OCI-M1 (cell line): ENCODE measurements at places on chromosomes 3 and 15.

- no peak for DNase-seq
Measured at GRCh38 chr15:78837543-78837942, 26.3 kb upstream of the ADAMTS7 start.

- no peak for DNase-seq
Measured at GRCh38 chr15:20294651-20295237, 246.9 kb downstream of the GOLGA6L6 start.

DNA sequence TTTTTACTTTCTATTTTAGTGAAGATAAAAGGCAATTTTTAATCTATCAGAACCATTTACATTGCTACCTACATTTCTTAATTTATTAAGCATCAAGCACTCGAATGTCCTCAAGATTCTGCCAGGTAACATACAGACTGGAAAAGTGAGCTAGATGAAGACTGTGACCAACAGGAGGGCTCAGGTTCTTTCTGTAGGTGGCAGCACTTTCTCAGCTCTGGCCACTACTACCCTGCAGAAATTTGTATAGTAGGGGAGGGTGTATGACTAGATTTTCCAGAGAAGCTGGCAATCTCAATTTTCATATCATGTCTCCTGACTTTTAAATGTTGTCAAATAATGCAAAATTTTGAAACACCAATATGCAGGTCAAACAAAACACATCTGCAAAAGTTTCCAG, 165.0 kb upstream of the SUCLG2 start:
- DNase-seq = peak; percentile 0

DNA sequence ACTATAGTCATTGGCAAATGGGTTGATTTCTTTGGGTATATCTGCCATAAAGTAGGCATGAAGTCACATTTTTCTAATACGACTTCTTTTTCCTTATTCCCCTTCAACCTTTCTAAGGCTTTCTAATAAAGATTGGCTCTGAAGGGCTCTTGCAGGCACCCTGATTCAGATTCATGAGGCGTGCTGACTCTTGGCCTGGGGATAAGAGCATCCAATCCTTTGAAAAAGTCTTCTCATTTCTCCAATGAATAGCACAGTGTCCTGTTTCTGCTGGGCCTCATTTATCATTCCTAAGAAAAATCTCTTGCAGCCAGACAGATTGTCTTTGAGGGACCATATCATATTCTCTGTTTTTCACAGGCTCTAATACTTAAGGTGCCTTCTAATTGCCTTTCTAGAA, 32.3 kb upstream of the BNIP2 start:
- DNase-seq = no peak

GRCh38 chr3:33900809-33901505, 102.5 kb downstream of the PDCD6IP start:
- DNase-seq = peak; percentile 94

GRCh38 chr3:37580237-37580636, 281.4 kb upstream of the CTDSPL start:
- DNase-seq = no peak

- DNase-seq = no peak
Measured at GRCh38 chr3:105322570-105323273, 44.0 kb upstream of the ALCAM start.

GRCh38 chr3:23343509-23343908, 140.4 kb downstream of the UBE2E2 start:
- DNase-seq = no peak

GRCh38 chr3:125232401-125232800, 19.9 kb upstream of the SLC12A8 start:
- DNase-seq = no peak

- no peak for DNase-seq
Measured at GRCh38 chr3:98035208-98035607, at the start of gene GABRR3. Gene GABRR3 (minus strand): TSS chr3:98035315. CDS start chr3:98034987, 328 bp downstream.

DNA sequence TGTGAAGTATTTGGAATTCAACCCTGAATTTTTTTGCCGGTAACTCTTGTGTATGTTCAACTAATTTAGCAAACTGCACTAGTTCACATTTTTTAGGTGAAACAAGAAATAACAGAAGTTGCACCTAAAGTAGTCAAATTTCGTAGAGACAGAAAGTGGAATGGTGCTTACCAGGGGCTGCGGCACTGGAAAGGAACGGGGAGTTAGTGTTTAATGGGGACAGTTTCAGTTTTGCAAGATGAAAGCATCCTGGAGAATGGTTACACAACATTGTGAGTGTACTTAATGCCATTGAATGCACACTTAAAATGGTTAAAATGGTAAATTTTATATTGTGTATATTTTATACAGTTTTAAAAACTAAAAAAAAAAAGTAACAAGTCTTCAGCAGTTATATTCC, 27.4 kb downstream of the PPARG start:
- no peak for DNase-seq

DNA sequence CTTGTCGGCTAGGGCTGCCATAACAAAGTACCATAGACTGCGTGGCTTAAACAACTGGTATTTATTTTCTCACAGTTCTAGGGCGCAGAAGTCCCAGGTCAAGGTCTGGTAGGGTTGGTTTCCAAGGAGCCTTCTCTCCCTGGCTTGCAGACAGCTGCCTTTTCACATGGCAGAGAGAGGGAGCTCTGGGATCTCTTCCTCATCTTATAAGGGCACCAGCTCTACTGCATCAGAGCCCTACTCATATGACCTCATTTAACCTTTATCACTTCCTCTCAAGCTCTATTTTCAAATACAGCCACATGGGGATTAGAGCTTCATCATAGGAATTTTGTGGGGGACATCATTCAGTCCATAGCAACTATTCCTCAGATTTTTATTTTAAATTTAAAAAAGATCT, 17.6 kb upstream of the PAQR9 start:
- peak; percentile 45 for DNase-seq

- no peak for DNase-seq
Measured at GRCh38 chr3:71033681-71034220, 549.8 kb downstream of the FOXP1 start.

- no peak for DNase-seq
Measured at GRCh38 chr3:46847744-46848143, 15.5 kb downstream of the MYL3 start.

- DNase-seq = no peak
Measured at GRCh38 chr3:105790534-105790933, 78.3 kb downstream of the CBLB start.

DNA sequence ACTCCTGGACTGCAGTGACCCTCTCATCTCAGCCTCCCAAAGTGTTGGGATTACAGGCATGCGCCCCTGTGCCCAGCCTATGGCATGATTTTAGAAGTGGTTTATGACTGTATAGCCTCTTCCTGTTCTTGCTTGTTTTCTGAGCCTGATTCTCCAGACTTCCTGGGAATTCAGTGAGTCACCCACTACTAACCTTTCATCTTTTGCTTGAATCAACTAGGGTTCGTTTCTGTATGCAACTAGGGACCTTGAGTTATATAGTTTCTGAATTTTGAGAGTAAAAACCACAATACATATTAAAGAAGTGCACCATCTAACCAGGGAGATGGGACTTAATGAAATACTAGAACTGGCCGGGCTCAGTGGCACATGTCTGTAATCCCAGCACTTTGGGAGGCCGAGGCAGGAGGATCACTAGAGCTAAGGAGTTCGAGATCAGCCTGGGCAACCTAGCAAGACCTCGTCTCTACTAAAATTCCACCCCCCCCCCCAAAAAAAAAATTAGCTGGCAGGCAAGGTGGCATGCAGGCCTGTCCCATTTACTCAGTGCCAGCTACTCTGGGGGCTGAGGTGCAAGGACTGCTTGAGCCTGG, 76.0 kb downstream of the ZNF609 start:
- DNase-seq = no peak

DNA sequence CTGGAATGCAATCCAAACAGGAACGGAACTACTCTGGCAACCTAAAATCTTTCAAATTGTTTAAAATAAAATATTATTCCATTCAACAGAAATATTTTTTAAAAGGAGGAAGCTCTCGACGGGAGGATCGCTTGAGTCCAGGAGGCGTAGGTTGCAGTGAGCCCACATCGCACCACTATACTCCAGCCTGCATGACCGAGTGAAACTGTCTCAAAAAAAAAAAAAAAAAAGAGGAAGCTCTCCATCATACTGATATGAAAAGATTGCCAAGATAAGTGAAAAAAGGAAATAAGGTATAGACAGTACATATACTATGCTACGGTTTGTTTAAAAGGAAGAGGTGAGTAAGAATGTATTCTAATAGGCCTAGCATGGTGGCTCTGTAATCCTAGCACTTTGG, 3.6 kb downstream of the RAD18 start:
- DNase-seq = peak; percentile 50

GRCh38 chr15:97961067-97961954, 808 bp downstream of the ARRDC4 start:
- peak; percentile 39 for DNase-seq

GRCh38 chr15:25391971-25392721, 46.7 kb downstream of the UBE3A start:
- DNase-seq = no peak

DNA sequence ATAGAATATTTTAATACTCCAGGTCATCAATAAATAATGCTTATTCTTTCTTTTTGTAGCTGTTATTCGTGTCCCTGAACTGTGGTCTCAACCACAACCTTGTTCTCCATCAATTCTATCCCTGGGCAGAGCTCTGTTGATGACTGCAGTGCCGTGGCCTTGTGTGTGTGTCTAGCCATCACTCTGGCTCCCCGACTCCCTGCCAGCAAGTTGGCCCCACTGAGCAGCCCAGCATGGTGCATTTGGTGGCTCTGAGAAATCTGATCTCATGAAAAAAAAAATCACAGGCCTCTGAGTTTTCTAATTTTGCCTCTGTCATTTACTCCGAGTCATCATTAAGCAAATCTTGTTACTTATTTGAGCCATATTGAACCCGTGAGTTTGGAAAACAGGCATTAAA, 164.7 kb downstream of the GOLGA6L6 start:
- DNase-seq = no peak

DNA sequence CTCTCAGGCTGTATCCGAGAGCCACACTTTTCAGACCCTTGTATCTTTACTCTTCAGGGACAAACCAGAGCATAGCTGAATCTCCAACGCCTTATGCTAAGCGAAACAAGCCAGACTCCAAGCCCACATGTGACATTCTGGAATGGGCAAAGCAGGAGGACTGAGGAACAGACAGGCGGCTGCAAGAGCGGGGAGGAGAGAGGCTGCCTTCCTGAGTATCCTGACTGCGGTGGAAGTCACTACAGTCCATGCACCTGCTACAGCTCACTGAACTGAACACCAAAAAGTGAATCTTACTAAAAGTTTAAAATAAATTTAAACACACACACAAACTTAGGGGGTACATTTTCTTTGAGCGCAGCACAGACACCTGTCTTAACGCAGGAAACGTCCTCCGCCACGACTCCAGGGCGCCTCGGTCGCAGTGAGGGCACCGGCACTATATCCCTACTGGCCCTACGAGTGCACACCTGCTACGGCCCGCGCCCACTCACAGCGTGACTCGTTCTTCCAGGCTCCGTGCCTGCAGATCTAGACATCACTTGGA, 1.4 kb downstream of the CYFIP1 start:
- peak; percentile 52 for DNase-seq

GRCh38 chr3:69941037-69941436, 58.5 kb upstream of the SAMMSON start:
- no peak for DNase-seq

- no peak for DNase-seq
Measured at GRCh38 chr15:52661909-52662308, 17.3 kb downstream of the ATOSA start.

GRCh38 chr3:44883999-44884431, 9.6 kb downstream of the TGM4 start:
- no peak for DNase-seq

GRCh38 chr3:36493051-36493450, 112.7 kb downstream of the STAC start:
- no peak for DNase-seq

- peak; percentile 29 for DNase-seq
Measured at GRCh38 chr3:72791161-72791560, 57.1 kb downstream of the SHQ1 start.

DNA sequence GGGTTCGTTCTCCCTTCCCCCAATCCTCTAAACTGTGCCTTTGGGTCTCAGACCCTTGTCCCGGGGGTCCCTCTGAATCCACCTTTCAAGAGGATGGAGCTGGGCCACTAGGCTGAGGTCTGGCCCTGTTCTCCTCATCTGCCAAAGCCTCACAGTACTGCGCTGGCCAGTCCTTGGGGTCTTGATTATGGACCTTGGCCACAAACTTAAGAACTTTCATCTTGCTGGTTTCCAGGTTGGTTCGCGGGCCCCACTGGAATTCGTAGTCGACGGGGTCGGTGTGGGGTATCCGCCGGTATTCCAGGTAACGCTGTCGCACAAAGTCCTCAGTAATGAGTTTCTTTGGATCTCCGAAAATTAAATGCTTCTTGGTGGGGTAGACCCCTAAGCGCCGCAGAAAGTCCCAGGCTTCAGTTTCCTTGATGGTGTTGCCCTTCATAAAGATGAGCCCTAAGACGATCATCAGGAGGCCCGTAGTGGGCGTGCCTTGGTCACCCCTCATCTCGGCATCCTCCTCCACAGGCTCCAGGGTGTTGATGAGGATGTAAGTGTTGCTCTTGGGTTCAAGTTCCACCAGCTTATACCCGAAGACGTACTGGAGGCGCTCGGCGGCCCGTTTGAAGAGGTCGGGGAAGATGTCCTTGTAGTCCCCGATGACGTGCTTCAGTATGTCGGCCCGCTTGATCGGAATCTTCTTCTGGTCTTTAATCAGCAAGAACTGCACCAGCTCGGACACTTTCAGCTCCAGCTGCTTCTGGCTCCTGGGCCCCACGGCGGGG, 727 bp downstream of the NSMCE3 start:
- peak; percentile 56 for DNase-seq

DNA sequence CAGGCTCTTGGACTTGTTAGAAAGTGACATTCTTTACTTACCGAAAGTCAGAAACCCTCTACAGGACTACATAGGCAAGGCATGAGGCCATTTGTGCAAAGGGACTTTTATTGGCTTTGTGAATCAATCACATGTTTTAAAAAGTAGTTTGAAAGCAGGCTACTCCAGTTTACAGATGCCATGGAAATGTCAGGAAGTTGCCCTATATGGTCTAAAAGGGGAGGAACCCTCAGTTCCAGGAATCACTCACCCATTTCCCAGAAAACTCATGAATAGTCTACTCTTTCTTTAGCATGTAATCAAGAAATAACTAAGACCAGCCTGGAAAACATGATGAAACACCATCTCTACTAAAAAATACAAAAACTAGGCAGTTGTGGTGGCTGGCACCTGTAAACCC, 51.0 kb upstream of the MKRN3 start:
- peak; percentile 83 for DNase-seq
